ENCODE measurements at places on chromosomes 6 and 20.

GRCh38 chr20:16587066-16587465 lies 13.8 kb upstream of the KIF16B start:
- no peak for DNase-seq

GRCh38 chr6:33207552-33208090 lies 679 bp upstream of the RING1 start:
- no peak for DNase-seq

- DNase-seq, result no peak
Observed at GRCh38 chr6:107533415-107534059, 43.6 kb downstream of the SOBP start.

DNA sequence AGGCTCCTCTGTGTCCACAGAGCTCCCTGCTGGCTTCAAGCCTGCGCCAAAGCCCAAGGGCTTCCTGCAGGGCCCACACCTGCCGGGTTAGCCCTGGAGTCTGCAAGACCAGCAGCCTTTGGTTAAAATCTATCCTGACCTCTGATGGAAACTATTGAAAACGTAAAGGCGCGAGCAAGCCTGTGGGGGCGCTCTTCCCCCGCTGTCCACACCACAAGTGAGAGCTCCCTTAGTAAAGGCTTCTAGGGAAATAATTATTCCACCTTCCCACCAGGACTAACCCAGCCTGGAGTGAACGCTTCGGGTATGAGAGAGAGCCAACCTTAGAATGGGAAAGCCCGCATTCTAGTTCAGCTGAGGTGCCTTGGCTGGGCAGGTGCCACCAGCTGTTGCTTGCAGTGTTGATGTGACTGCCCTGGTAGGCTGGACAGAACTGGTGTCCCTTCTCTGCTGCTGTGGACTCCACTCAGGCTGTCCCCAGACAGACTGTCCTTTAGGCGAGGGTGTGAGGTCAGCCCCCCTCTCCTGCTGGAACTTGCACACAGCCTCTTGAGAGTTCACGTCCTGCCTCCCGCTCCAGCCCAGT lies 68.7 kb downstream of the SYTL3 start:
- DNase-seq, result no peak

DNA sequence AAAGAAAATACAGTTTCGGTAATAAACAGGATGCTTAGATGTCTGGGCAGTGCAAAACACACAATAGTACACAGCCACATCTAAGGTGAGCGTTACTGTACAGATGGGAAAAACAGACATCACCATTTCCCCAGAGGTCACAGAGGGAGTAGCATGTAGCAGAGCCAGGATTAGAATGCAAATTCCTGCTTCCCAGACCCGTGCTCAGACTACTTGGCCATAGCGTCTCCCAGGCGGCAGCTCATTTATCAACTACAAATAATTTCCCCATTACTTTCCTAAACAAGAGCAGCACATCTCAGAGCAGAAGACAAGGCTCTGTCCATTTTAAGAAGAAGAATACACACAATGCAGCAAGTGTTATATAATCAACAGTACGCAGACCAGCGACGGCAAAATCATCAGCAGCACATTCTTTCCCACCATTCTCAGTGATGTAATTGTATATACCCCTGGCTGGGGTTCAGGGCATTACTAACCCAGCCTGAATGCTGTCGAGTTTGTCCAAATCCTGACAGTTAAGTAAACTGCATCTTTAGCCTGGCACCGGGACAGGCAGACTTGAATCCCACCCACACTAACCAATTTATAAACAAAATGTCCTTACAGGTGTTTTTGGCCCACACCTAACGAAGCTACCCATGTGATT lies 61.9 kb downstream of the CNKSR3 start:
- DNase-seq, result no peak

DNA sequence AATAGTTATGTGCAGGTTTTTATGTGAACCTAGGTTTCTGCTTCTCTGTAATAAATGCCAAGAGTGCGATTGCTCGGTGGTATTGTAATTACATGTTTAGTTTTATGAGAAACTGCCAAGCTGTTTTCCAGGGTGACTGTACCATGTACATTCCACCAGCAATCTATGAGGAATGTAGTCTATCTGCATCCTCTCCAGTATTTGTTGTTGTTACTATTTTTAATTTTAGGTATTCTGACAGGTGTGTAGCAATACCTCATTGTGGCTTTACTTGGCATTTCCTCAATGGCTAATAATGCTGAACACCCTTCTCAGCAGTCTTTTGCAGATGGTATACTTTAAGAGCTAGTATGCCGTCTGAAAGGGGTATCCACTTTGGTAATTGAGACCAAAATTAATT lies 142.1 kb downstream of the BMP2 start:
- no peak for DNase-seq

DNA sequence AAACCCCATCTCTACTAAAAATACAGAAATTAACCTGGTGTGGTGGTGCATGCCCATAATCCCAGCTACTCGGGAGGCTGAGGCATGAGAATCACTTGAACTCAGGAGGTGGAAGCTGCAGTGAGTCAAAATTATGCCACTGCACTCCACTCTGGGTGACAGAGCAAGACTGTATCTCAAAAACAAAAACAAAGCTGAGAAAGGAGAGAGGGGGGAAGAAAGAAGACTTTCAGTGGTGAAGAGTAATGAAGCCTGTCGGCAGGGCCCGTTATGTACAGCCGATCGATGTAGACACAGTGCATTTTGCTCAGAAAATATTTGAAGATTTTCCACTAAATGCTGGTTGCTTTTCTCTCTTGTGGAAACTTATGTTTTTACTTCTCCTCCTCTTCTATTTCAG lies 13.8 kb downstream of the VAPB start:
- DNase-seq, result no peak

DNA sequence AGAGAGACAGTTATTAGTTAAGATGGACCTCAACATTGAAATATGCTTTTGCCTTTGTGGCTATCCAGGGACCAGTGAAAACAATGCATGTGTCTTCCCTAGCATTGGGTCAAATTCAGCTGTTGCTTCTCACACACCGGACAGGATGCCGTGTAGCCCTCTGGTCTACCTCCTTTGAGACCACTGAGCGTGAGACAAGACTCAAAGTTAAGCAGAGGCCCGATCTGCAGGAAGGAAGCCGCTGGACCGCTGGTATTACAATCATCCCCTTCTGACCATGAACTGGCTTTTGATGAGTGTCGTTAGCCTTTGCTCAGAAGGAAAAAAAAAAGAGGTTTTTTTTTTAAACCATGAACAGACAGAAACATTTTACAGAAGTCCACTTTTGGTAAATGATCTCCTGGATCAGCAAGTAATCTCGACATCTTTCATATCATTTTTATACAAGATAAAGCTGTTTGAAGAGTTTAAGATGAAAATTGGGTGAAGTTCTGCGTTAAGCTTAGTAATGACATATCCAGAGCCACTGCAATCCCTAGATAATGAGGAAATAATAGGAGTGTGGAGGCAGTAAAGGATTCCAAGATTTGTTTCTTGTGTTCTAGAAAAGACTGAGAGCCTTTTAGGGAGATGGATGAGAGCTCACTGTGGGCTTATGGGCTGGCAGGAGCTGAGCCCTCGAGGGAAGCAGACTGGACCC lies 622.8 kb downstream of the QKI start:
- no peak for DNase-seq

- DNase-seq, result no peak
Observed at GRCh38 chr20:14919501-14920081, 582.2 kb upstream of the FLRT3 start.

- DNase-seq, result no peak
Observed at GRCh38 chr6:170378502-170378901, 71.9 kb downstream of the FAM120B start.

GRCh38 chr6:160015778-160016684 lies 47.1 kb downstream of the IGF2R start:
- DNase-seq, result no peak

DNA sequence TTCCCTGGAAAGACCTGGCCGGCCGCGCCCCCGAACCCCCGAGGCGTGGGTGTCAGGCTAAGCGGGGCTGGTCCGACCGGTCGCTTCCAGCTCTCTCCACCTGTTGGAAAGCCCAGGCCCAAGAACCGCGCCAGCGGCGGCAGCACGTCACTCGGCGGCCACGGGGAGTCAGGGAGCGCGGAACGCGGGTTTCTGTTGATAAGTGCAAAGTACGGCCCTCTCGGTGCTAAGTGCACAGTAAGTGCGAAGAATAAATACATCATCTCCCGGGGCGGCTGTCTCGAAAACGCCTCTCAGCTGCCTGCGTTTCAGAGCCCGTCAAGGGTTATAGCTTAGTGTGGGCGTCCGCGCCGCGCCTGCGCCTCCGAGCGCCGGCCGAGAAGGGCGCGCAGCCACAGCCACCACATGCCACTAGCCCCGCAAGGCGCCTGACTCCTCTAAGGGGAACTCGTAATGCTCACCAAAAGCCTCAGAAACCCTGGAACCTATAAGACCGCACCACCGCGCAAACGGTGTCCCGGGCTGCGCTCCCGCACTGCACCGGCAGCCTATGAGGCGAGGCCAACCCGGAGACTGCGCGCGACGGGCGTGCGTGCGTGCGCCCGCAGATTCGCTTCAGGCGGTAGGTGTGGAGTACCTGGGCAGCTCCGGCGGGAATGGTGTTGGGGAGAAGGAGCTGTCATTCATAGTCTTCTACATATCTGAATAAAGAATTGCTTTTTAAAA lies 9.2 kb upstream of the TBX18 start:
- DNase-seq, result no peak

- DNase-seq, result no peak
Observed at GRCh38 chr6:133699741-133700385, 189.1 kb upstream of the TCF21 start.

DNA sequence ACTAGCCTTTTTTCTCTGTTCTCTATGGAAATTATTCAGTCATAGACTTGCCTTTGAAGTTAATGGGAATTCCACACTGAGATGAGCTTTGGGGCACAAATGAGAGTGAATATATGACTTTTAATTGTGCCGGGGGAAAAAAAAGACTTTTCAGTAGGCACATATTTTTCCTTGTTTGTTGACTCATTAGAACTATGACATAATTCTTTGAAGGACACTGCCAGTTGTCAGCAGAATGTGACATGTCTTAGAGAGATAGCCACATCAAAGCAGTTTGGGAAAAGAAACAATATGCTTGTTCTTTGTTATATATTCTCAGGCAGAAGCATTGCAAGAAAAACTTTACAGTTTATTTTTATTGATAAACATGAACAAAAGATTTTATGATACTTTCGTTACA lies 138.3 kb downstream of the COL9A1 start:
- no peak for DNase-seq

DNA sequence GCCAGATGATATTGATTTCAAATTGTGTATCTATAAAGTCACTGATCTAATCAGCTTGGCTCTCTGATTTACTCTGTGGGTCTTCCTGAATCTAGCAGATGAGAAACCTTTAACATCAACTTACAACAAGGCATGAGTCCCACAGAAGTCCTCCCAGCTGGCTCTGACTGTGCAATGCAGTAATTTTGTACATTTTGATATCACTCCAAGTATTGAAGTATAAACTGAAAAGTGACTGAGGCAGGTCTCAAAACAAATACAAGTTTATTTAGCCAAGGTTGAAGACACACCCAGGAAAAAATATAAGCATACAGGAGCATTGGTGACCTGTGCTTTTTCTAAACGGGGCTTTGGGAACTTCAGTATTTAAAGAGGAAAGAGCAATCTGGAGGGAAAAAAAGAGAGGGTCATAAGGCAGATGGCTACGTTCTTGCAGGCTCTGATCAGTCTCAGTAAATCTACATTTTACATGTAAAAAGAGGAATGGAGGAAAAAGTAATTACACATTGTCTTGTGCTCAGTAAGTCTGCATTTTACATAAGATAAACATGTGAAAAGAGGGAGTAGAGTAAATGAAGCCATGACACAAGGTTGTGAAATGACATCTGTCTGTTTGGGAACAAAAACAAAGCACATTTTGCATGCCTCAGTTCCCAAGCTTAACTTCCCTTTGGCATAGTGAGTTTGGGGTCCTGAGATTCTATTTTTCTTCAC lies 59.5 kb downstream of the CRYBG1 start:
- no peak for DNase-seq

DNA sequence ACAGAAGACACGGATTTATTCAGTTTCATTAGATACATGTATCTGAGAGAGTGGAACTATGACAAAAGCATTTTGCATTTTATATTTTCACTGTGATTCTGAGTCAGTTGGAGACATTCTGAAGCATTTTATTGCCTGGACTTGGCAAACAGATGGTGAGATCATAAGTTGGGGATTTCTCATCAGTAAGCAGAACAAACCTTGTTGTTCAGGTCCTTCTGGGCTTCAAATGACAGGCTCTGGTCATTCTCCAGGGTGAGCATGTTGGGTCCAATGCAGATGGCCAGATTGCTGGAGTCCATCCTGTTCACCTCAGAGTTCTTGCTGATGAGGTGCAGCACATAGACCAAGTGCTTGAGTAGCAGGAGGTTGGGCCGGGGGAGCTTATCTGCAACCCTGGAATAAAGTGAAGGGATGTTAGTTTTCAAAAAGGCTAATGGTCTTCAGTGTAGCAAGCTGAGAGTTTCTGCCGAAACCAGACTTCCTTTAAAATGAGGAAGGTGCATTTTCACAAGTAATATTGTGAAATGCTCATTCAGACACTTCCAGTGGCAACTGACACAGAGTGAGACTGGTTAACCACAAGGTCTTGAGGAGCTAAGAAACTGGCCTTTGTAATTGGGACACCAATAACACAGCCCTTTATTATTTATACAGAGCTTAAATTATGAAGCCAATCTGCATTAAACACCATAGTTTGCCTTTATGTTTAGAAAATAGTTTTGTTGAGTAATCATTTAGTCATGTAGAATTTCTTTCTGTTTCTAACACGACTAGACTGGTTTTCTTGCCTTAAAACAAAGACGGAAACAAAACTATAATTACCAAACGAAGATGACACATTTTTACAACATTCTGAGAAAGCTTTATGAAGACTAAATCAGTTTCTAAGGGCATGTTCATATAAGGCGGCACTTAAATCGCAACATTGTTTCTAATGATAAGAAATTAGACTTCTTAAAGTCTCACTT lies 5.6 kb downstream of the TAGAP start:
- no peak for DNase-seq

DNA sequence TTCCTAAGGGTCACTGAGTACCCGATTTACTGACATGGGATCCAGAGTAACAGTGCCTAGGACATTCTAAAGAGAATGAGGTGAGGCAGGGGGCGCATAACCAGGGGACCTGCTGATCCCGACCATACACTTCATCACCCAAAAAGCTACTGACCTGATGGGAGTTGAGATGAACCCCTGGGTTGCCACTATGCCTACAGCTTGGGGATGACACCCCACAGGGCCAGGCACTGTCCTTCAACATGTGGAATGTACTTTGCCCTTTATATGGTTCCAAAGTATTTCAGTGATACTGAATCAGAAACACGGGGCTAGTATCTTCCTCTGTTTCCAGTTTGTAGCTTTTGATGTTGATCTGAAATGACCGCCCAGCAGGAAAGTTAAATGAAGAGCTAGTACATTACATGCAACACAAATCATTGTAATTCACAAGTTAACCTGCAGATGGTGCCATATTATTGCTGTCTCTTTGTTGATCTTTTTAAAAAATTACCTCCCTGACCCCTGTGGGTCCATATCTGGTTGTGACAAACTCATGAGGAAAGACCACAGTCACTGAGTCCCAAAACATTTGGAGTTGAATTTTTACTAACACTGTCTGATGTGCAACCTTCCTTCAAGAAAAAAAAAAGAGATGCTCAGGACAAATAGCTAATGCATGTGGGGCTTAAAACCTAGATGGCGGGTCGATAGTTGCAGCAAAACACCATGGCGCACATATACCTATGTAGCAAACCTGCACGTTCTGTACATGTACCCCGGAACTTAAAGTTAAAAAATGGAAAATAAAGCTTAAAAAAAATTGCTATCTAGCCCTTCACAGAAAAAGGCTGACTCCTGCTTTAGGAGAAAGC lies 42.7 kb upstream of the GCNT2 start:
- no peak for DNase-seq

GRCh38 chr6:150937132-150937906 lies 71.8 kb downstream of the MTHFD1L start:
- DNase-seq, result no peak

GRCh38 chr6:5471637-5472398 lies 210.5 kb downstream of the FARS2 start:
- no peak for DNase-seq
